ENCODE measurements at places on chromosomes 13 and 19.

DNA sequence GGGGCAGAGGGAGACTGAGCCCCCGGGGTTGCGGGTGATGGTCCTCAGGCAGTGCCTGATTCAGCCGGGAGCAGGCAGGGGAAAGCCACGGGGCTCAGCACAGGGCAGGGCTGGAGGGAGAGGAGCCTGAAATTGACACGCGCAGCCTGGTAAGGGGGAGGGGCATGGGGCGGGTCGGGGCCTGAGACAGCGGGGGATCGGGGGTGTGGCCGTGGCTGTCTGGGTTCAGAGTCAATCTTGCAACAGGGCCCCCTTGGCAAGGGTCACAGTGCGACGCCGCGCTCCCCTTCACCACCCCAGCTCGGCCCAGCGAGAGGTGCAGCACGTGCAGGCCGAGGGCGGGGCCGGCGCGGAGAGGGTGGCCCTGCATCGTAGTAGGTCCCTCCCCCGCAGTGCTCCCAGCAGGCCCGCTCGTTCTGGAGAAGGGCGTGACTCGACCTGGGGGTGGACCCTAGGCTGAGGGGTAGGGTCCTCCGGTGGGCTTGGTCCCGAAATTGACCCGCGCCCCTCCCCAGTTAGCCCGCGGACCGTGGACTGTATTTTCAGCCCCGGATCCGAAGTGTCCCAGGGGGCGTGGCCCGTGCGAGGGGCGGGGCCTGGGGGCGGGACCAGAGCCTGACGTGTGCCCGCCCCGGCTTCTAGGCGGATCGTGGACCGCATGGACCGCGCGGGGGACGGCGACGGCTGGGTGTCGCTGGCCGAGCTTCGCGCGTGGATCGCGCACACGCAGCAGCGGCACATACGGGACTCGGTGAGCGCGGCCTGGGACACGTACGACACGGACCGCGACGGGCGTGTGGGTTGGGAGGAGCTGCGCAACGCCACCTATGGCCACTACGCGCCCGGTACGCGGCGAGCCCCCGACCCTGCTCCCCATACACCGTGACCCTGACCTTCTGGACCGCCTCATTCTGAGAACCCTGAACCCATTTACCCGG lies 6.0 kb downstream of the RCN3 start:
- peak; percentile 71 for DNase-seq

GRCh38 chr19:12450844-12451243 lies 10.0 kb upstream of the ZNF443 start:
- DNase-seq, result peak; percentile 3

GRCh38 chr13:110816500-110816899 lies 98.4 kb downstream of the ANKRD10 start:
- DNase-seq, result no peak

GRCh38 chr13:80555796-80556678 lies 215.1 kb upstream of the SPRY2 start:
- DNase-seq, result peak; percentile 10

GRCh38 chr13:66425741-66426140 lies 804.4 kb downstream of the PCDH9 start:
- DNase-seq, result peak; percentile 87

DNA sequence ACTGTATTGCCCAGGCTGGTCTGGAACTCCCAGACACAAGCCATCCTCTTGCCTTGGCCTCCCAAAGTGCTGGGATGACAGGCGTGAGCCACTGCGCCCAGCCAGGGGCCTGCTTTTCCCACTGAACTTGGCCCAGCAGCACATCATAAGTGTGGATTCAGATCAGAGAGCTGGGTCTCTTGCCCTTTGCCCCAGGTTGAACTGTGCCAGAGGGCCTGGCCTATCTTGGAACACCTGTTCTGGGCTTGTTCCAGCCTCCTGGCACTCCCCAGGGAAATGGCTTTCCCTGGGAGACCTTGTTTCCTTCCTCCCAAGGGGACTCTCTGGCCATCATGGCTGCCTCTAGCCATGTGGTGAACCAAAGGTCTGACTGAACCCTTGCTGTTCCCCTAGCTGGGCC lies 3.4 kb downstream of the CC2D1A start:
- DNase-seq, result no peak

DNA sequence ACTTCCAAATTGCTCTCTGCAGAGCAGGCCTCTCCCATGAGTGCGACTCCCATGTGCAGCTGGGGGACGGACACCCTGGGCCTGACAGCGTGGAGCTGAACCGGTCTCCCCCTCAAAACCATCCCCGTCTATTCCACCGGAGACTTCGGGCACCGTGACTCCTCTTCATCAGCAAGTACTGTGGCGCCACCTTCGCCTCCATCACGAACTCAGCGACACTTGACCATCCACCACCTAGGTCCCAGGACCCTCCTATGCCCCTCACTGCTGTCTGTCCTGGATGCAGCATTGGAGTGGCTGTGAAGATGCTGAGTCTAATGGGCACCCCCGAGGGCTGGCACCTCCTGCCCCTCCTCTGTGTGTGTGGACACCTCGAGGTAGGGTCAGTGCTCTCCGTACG lies 20.6 kb downstream of the CILP2 start:
- no peak for DNase-seq

DNA sequence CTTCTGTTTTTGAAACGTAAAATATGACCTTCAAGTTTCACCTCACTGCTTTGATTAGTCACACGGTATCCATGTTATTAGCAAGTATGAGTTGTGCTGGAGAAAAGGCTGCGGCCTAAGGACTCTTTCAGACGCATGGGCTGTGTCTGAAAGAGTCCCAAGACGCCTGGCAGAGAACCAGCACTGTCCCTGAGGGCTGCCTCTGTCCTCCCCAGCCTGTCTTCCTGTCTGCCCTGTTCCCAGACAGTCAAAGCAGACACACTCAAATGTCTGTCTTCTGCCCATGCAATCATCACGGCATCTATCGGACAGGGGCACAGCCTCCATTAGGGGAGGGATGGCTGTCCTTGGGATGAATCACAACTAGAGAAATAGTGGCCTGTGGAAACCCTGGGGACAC lies 65.5 kb downstream of the DPY19L3 start:
- no peak for DNase-seq

DNA sequence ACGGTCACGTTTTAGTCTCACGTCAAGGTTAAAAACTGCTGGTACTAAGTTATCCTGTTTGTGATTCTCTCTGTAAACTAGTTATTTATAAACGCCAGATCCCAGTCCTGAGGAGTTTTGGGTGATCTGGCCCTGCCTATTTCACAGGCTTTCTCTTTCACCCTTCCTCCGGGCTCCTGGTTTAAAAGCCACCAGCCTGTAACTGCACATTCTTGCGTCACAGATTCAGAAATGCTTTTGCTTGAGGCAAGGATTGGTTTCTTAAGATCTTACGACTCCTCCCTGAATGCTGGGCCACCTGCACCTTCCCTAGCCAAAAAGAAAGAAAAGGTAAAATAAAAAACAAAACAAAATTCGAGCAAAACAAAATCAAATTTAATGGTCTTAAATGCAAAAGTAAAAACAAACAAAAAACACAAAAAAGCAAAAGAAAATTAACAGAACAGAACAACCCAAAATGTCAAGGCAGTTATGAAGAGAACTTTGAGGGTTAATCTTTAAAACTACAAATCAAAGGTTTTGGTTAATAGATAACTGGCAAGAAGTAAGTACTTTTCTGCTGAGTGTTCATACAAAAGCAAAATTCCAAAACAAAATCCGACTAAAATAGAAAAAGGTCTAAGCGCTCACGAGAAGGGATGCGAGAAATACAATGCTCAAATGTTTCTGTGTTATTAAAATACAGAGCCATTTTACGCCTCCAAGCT lies 18.6 kb upstream of the TIMM44 start:
- DNase-seq, result no peak

GRCh38 chr19:51367255-51367564 lies 1.0 kb upstream of the ETFB start:
- no peak for DNase-seq

All from iris pigment epithelial cell (primary cell).